ENCODE measurements at places on chromosomes 7 and 10. TPM values are rescaled to one million over a fixed set of nuclear protein-coding genes. Genes with fewer than 3 reads are reported as not detected.

- H3K36me3 ChIP-seq, result peaks cover 12% of the 10 kb centered on the region
- no peak overlapping the region for H3K27ac ChIP-seq
- no peak for DNase-seq
- no peaks in the 10 kb centered on the region for H3K27me3 ChIP-seq
- H3K4me1 ChIP-seq, result peaks cover 8% of the 10 kb centered on the region
Observed at GRCh38 chr10:27230022-27230421, 10.6 kb downstream of the ACBD5 start.

DNA sequence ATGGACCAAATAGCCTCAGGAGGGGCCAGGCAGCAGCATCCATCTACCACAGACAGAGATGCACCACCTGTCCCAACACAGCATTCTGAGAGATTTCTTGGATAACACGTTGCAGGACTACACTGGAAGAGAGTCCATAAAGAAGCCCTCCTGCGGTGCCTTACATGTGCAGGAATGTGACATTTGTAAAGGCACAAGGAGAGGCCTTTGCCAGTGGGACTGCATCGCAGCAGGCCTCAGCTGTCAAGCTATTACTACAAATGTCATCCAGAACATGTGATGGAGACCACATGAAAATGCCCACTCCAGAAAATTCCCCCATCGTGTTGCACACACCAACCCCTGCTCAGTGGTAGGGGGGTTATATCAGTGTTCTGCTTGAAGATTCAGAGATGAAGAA lies 77.4 kb downstream of the ATXN7L1 start:
- no peaks in the 10 kb centered on the region for H3K27me3 ChIP-seq
- peaks cover 39% of the 10 kb centered on the region for H3K4me1 ChIP-seq
- DNase-seq, result no peak
- no peak overlapping the region for H3K4me3 ChIP-seq

Gene FAM237B
- not detected for total RNA-seq

- peaks cover 4% of the 10 kb centered on the region for H3K27me3 ChIP-seq
- H3K4me1 ChIP-seq, result no peaks in the 10 kb centered on the region
- no peaks in the 10 kb centered on the region for H3K36me3 ChIP-seq
- no peak overlapping the region for H3K4me3 ChIP-seq
- DNase-seq, result no peak
Observed at GRCh38 chr7:26143298-26144048, 8.5 kb upstream of the NFE2L3 start.

Gene AKR1C1
- total RNA-seq, result 0.66 TPM

DNA sequence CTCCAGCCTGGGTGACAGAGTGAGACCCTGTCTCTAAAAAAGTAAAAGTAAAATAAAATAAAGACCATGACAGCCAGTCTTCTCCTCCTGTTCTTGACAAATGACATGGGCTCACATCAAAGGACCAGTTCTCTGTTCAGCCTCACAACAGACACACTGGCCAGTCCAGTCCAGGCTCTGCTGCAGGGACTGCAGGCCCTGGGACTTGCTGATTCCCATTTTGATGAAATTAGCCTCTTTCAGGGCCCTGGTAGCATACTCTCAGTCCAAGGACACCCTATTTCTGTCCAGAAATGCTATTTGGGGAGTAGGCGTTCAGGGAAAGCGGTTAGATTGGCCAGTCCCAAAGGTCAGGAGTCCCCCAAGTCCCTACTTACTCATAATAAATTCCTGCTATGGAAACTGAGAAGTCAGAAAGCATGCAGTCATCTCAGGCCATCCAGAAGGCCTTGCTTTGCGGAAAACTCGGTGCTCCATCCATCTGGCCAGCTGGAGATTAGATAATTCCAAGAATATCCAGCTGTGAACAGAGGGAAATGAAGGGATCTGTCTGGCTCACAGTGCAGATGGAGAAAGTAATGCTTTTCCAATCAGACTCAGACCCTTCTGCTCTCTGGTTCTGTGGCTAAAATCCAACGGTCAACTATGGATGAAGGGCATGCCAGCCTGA lies 74.4 kb downstream of the RAB11FIP2 start:
- H3K4me1 ChIP-seq, result no peaks in the 10 kb centered on the region
- peaks cover 27% of the 10 kb centered on the region for H3K27me3 ChIP-seq
- H3K4me3 ChIP-seq, result no peak overlapping the region
- DNase-seq, result no peak
- H3K27ac ChIP-seq, result no peak overlapping the region

- no peak overlapping the region for H3K27ac ChIP-seq
- H3K4me3 ChIP-seq, result no peak overlapping the region
- no peaks in the 10 kb centered on the region for H3K27me3 ChIP-seq
- no peak for DNase-seq
- no peaks in the 10 kb centered on the region for H3K36me3 ChIP-seq
Observed at GRCh38 chr7:114148779-114149178, 230.0 kb upstream of the PPP1R3A start.

Gene ZNF775
- 3.9 TPM for total RNA-seq

DNA sequence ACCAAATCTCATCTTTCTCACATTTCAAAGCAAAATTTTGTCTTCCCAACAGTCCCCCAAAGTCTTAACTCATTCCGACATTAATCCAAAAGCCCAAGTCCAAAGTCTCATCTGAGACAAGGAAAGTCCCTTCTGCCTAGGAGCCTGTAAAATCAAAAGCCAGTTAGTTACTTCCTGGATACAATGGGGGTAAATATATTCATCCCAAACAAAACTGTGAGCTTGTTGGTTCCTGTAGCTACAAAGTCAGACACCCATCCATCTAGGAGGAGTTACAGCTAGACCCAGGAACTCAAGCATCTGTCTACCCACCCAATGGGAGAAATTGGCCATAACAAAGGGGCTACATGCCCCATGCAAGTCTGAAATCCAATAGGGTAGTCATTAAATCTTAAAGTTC lies 51.9 kb downstream of the MTURN start:
- DNase-seq, result no peak
- no peak overlapping the region for H3K4me3 ChIP-seq
- peaks cover 2% of the 10 kb centered on the region for H3K4me1 ChIP-seq
- no peak overlapping the region for H3K27ac ChIP-seq
- H3K36me3 ChIP-seq, result peaks cover 2% of the 10 kb centered on the region

Gene LRMDA
- not detected for total RNA-seq

GRCh38 chr10:33716501-33717267 lies 382.2 kb upstream of the NRP1 start:
- no peak overlapping the region for H3K27ac ChIP-seq
- no peaks in the 10 kb centered on the region for H3K27me3 ChIP-seq
- H3K4me3 ChIP-seq, result no peak overlapping the region
- H3K4me1 ChIP-seq, result no peaks in the 10 kb centered on the region
- no peak for DNase-seq
- no peaks in the 10 kb centered on the region for H3K36me3 ChIP-seq

Data from activated CD4-positive, alpha-beta T cell treated with anti-CD3 and anti-CD28 coated beads for 36 hours (primary cell).